ENCODE measurements at places on chromosomes 3 and 15.

- no peak for DNase-seq
Measured at GRCh38 chr3:102727340-102727739, 292.5 kb downstream of the ZPLD1 start.

- DNase-seq: peak; percentile 4
Measured at GRCh38 chr3:94928921-94929320, 866.1 kb downstream of the NSUN3 start.

- DNase-seq: no peak
Measured at GRCh38 chr3:23152989-23153388, 50.1 kb upstream of the UBE2E2 start.

- DNase-seq: no peak
Measured at GRCh38 chr3:10930666-10931040, 61.9 kb upstream of the SLC6A1 start.

DNA sequence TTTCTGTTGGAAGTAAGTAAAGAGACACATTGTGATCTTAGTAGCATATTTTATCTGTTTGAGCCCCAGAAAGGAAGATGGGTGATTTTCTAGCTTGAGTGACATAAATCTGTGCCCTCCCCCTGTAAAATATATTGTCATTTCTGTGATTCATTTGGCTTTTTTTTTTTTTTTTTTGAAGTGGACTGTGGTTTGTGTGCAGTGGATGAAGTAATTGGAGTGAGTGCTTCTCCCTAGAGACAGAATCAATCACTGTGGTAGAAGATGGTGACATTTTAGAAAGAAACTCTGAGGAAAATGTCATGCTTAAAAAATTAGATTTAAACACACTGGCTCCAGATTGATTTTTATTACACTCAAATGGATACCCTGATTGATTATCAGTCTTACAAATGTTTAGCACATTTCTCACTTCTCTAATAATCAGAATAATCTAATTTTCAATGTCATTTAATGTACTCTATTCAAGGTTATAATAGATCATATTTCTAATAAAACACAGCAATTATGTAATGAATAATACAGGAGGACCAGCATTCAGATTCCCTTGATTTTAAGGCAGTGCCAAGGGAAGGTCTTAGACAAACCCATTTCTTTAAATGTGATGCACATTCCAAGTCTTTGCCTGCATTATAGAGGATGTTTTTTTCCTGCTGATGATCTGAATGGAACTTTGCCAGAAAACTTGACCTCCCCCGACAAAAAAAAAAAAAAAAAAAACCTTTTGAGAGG is 116.6 kb downstream of the TOP2B start:
- DNase-seq: peak; percentile 39

- DNase-seq: no peak
Measured at GRCh38 chr15:48581219-48581618, 64.3 kb downstream of the FBN1 start.

DNA sequence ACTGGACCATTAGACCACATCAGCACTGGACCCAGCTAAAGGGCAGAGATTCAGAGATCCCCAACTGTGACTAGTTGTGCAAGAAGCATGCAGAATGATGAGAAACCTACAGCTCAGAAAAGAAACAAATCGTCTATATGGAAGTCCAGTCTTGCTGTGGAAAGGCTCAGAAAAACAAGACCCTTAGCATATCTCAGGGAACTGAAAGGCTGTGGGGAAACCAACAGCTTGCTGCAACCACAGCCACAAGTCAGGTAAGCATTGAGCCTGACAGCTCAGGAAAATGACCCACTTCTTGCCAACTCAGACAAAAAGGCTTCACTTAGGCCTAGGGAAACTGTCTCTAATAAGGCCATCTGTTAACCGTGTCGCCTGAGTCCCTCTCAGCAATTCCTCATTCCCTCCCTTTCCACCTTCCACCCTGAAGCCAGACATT is 145.6 kb downstream of the LSAMP start:
- no peak for DNase-seq

GRCh38 chr3:104909198-104909597 is 457.5 kb upstream of the ALCAM start:
- DNase-seq: peak; percentile 57

DNA sequence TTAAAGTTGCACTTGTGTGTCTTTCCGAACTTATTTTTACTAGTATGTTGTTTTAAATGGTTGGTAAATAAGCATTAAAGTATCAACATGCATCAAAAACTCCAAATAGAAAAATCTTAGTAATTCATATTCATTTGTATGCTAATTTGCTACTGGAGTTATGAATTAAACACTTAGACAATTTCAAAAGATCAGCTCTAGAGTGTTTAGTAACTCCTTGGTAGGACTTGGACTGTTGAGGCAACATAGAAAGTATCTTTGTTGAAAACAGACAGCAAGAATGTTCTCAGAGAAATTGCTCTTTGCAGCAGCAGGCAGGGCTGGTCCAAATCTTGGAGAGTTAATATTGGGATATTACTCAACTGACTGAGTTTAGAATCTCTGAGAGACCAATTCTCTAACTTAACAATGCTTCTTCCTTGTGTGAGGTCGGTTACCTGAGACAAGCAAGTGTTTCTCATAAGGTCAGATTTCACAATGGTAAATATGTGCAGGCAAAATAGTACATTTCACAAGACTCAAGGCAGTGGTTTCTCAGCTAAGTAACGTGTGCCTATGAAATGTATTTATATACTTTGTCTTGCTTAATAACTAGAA is 147.8 kb upstream of the IL12A start:
- peak; percentile 67 for DNase-seq

All from skeletal muscle cell (primary cell).